HCT116 (cell line): ENCODE measurements at places on chromosomes 13 and 19. TPM values are rescaled to one million over a fixed set of nuclear protein-coding genes. Genes with fewer than 3 reads are reported as not detected.

DNA sequence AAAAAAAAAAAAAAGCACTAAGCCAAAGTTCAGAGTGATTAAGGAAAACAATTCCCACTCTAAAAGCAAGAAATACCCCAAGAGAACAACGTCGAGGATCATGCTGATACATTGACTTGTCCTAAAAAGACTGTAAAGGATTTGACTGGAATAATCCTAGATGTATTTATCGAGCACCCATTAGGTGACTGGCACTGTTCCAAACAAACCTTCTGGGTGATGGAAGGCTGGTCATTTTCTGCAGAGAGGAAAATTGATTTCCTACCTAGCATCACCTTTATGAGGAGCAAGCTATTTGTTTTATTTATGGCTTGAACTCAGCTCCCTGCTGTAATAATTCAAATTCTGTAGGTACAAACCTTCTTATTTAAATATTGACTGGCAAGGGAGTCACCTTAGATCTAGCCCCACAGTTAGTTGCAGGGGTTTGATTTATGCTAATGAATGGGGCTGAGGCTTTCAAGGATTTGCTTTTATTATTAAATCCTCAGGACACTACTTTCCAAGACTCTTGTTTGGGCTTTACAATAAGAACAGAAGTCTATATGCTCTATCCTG is 471.0 kb downstream of the OLFM4 start:
- no peak for DNase-seq

DNA sequence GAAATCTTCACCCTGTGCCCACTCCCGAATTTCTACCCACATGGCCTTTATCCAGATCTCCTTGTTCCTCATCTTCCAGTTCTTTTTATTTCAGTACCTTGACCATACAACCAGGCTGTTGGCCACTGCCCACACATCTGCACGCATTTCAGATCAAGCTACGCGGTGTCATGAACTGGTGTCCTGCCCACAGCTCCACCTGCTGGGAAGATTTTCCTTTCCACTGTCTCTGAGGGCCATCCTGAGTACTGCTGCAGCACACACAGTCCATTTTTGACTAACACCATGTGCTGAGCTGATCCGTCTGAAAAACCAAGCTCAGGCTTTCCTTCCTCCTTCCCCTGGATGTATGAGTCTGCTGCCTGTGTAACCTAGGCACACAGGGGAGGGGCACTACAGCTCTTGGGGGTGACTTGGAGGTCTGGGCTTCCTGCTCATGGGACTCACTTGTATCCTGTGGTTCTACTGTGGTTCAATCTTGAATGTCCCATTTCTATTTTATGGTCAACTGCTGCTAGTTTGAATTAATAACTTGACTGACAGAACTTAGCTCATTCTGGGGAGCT is 71.9 kb downstream of the WASF3 start:
- no peak for DNase-seq

DNA sequence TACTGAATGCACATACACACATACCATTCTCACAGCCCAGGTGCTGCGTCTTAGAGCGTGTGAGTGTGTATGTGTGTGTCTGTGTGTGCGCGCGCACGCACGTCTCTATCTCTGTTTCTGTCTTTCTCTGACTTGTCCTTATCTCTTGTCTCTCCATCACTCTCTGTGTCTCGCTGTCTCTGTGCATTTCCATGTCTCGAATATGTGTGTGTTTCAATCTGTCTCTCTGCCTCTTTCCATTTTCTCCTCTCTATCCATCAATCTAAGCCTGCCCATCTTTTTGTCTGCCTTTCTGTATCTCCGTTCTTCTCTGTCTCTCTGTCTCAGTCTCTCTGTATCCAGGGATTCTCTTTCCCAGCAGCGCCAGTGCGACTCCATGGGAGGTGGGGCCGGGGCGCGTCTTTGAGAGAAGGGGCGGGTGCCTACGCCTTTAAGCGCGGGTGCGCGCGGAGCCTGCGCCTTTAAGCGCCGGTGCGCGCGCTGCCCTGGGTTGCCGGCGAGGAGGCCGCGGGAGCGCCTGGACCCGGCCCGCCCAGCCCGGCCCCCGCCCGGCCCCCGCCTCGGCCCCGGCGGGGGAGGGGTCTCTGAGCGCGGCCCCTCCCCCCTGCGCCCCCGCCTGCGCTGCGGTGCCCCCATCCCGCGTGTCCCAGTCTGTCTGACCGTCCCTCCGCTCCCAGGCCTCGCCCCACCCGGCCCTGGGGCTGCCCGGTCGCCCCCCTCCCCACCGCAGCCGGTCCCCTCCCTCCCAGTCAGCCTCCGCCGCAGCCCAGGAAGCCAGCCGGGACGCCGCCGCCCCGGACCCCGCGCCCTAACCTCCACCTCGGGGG is at the start of gene LRFN3:
TSS of gene LRFN3 (plus strand) at position 464 of the 827 bp plus-strand sequence. CDS start 3,052 bp downstream, outside the sequence.
- DNase-seq: peak; percentile 57

DNA sequence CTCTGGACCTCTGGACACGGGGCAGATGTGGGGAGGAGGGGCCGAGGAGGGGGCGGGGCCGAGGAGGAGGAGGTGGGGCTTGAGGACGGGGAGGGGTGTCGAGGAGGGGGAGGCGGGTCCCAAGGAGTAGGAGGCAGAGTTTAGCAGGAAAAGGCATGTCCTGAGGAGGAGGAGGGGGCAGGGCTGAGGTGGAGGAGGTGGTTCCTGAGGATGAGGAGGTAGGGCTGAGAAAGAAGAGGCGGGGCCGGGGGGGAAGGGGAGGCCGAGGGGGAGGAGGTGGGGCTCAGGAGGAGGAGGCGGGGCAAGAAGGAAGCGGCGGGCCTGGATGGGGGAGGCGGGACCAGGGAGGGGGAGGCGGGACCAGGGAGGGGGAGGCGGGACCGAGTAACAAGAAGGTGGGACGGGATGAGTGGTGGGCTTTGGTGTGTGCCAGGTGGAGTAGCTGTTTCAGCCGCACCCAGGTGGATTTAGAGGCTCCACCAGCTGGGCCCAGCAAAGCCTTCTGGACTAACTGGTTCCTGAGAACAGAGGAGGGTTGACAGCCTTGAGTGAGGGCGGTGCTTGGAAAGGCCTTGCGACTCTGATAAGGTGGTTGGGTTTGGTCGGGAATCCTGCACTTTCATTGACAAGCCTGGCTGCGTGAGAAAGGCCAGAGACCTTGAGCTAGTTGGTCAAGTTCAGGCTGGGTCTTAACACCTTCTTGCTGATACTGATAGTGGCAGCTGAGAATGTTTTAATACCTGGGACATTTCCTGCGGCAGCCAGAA is 7.7 kb downstream of the TECR start:
- peak; percentile 88 for DNase-seq

DNA sequence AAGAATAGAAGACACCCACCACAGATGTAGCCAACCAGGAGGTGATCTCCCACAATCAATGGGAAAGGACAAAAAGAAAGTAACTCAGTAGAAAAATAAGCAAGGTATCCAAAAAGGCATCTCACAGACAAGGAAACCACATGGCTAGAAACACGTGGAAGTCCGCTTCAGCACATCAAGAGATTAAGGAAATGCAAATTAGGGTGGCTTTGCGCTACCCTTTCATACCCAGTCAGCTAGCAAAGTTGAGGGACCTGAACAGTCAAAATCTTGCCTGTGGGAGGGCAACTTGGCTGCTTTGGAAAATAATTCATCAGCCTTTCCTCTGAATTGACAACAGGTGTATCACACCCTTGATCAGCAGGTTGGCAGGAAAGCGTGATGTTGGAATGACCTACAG is 11.6 kb upstream of the UQCR11 start:
- no peak for DNase-seq

- no peak for DNase-seq
Measured at GRCh38 chr13:50277127-50277526, 261.9 kb downstream of the KCNRG start.

RAB3A gene
- 10.6 TPM for total RNA-seq

CEACAM7 gene
- not detected for total RNA-seq

CNMD gene
- not detected for total RNA-seq

DKKL1 gene
- total RNA-seq: 1.0 TPM

KIRREL2 gene
- total RNA-seq: 1.3 TPM

OVOL3 gene
- total RNA-seq: not detected
